ENCODE measurements at places on chromosomes 1 and 21.

GRCh38 chr1:30840904-30841598, 67.5 kb downstream of the SDC3 start:
- no peak for DNase-seq

DNA sequence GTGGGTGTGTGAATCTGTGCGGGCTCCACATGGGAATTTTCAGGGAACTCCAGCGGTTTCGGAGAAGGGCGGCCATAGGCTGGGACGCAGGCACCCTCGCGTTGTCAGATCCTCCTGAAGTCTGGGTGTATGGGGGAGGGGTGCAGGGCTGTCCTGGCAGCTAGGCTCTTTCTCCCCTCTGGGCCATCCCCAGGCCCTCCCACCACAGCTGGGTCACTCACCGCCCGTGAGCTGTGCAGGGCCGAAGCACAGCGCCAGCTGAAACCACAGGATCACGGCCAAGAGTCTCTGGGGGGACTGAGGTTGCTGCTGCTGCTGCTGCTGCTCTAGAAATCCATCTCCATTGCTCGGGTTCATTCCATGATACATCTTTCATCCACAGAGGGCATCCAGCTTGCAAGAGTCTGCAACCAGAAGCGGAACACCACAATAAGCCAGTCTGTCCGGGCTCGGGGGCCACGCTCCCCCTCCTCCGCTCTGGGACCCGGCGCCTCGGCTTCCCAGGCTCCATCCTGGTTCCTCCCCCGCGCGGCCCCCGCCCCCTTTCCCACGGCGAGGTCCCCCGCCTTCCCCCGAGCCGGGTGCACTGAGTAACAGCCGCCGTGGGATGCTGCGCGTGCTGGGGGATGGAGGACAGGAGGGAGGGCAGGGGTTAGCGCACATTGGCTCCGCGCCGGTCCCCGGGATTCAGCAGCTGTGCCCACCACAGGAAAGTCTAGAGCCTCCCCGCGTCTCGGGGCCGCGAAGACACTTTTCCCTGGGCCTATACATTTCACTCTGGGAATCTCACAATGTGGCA, 720 bp downstream of the SUSD4 start:
- DNase-seq = peak; percentile 33

- DNase-seq = no peak
These were observed 2.4 kb upstream of the SH3D21 start for GRCh38 chr1:36303650-36304360.

GRCh38 chr21:44596068-44596725, 3.9 kb upstream of the KRTAP10-6 start:
- no peak for DNase-seq

- no peak for DNase-seq
These were observed 68.5 kb downstream of the ATP2B4 start for GRCh38 chr1:203695116-203695515.

GRCh38 chr1:150579945-150580642, 684 bp upstream of the MCL1 start:
- no peak for DNase-seq

GRCh38 chr1:76021846-76022245, 52.7 kb upstream of the ST6GALNAC3 start:
- no peak for DNase-seq

GRCh38 chr1:185532856-185533255, 201.3 kb upstream of the HMCN1 start:
- no peak for DNase-seq

DNA sequence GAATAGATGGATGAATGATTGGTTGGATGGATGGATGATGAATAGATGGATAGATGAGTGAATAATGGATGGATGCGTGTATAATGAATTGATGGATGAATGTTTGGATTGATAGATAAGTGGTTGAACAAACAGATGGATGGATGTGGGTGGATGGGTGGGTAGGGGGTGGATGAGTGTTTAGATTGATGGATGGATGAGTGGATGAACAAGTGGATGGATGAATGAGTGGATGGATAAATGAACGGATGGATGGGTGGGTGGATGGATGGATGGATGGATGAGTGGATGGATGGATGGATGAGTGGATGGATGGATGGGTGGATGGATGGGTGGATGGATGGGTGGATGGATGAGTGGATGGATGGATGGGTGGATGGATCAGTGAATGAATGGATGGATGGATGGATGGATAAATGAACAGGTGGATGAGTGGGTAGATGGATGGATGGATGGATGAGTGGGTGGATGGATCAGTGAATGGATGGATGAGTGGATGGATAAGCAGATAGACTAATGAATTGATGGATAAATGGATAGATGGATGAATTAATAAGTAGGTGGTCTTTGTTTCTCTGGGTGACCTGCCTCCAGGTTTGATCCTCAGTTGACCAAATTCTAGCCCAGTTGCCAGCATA, 64.3 kb downstream of the SPSB1 start:
- no peak for DNase-seq

DNA sequence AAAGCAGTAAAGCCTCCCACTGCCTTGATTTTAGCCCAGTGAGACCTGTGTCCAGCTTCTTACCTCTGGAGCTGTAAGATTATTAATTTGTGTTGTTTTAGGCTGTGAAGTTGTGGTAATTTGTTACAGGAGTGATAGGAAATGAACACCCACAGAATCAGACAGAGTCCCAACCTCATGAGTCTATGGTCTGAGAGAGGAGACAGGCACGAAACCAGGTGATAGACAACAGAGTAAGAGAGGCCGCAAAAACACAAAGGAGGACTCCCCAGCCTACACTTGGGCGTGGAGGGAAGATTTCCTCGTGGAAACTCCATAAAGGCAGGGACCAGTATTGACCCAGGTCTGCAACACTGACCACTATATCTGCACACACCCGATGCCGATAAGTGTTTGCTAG, 234.6 kb upstream of the JUN start:
- DNase-seq = no peak

- no peak for DNase-seq
These were observed 634.8 kb downstream of the KCNT2 start for GRCh38 chr1:195973311-195973904.

DNA sequence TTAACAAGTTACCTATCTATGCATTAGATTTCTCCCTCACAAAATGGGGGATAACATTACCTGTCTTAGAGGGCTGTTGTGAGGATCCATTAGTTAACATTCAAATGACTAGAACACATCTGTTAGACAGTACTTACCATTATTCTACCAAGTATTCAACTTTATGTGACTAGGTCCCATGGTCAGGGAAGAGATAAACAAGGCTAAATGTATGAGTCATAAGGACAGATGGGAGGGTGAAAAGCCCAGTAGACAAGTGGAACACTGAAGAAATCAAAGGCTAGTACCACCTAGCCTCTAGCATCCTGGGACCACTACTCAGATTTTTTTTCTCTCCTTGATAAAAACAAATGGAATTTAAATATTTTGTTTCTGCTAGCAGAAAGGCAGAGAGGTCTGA, 9.0 kb upstream of the VHLL start:
- no peak for DNase-seq

DNA sequence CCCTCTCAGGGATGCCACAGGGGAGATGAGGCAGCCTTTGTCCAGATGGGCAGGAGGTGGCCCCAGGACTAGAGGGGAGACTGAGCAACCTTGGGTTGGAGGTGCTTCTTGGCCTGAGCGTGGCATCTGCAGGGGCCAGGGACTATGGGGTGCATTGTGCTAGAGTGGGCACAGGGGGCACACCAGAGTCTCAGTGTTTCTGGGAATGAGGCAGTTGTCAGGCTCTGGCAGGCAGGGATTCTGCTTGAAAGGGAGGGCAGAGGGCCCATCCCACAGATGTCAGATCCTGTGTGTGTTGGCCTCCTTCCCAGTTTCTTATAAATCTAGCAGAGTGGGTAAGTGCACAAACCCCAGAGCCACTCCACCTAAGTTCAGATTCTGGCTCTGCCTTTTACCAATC, 13.7 kb downstream of the LGR6 start:
- no peak for DNase-seq

DNA sequence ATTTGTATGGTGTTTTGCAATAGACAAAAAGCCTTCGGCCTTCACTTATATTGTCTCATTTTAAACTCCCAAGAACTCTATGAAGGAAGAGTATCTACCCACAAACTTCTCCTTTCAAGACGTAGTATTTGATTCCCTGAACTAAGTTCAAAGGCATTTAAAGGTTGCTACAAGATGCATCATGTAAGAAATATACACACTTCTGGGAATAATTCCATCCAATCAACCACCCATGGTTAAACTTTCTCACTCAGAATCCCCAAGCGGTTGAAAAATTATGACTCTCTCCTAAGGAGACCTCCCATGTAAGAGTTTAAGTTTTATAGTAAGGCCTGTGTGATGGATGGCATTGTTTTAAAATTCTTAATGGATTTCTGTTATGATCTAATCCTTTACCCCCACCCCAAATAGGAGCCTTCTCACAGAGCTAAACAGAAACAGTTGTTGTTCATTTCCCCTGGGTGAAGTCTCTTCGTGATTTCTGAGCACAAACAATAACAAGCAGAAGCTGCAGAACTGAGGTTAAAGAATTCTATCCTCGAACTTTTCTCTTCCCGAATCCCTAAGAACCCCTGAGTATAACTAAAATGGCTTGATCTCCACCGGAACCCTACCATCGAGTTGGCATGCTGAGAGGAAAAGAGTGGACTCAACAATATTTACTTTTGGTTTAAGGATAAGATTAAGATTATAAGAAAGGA, 185.0 kb downstream of the TGFBR3 start:
- DNase-seq = no peak

DNA sequence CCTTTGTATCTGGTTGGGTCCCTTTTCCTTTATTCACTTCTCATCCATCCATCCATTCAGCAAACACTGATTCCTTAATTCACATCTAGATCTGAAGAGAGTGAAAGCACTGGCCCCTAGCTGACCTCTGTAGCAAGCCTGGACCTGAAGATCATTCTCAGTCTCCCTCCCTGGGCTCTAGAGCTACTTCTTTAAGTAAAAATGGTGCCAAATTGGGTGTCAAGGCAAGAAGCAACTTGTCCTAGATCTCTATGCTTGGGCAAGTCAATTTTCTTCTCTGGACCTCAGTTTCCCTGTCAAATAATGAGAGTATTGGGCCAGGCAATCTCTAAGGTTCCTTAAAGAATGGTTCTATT, 36.1 kb downstream of the PLXNA2 start:
- DNase-seq = no peak

DNA sequence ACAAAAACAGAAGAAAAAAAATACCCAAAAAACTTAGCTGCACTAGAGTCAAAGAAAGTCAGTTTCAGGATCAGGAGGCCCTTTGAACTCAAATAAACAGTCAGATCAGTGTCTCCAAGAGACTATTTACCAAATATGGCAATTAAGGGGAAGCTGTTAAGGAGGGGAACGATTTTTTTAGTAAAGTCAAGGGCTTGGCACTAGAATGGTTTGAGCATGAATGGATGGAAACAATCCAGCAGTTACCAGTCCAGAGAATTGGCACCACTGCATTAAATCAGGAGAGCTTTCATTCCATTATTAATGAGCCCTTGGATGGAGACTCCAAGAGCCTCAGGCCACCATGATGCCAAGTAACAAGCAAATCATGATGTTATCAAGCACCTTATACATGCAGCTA, 7.2 kb downstream of the TRAPPC3 start:
- DNase-seq = no peak

DNA sequence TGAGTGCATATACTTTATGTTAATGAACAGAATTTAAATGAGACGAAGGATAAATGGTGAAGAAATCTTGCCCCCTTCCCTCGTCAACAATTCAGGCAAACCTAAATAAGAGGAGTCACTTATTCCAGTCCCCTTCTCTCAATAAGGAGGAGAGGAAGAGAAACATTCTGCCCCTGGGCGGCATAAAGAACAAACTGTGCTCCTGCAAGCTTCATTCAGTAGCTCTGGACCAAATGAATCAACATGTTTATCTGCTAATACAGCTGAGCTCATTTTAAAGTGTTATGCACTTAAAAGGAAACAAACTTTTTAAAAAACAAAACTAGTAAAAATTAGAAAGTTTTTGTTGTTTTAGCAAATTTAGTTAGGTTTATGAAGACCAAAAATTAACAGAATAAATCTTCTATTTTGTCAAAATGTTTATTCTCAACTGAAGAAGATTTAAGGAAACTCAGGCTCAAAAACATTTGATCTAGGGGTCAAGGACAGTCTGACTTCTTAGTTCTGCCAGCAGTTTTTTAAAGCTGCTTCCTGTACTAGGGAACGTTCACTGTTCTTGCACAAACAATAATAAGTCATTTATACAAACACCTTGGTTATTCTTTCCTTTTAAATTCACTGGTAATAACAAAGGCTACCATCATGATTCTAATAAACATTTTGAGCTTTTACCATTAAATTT, 58.3 kb downstream of the AKT3 start:
- DNase-seq = no peak

DNA sequence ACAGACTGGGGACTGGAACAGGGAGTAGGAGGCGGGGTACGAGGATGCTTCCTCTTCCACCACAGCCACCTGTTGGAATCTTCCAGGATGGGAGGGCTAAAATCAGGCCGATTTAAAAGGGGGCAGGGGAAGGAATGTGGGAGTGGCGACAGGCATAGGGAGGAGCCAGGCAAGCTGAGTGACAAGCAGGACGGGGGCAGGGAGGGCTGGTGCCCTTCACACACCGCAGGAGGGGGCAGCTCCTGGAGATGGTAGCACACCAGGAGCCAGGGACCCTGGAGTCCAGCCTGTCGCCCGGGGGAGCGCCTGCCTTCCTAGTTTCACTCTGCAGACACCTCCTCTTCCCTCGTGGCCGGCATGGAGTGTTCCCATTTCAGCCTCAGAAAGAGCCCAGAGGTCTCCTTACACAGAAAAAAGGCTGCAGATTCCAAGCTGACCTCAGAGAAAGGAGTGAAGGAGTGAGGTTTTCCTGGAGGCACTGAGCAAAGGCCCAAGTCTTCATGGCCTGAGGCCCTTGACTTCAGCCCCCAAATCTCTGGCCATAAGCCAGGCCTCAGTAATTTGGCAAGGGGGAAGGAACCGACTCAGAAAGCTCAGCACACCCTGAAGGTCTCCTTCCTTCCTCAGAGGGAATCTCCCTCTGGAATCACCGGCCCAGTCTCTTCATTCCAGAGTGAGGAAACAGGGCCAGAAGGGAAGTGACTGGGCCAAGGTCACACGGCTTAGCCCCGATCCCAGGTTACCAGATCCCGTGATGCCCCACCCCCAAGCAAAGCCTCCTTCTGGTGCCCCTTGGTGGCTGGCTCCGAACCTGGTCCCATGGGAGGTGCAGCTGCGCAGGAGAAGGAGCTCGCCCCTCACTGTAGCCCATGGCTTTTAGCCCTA, 8.1 kb downstream of the BLACAT1 start:
- no peak for DNase-seq

DNA sequence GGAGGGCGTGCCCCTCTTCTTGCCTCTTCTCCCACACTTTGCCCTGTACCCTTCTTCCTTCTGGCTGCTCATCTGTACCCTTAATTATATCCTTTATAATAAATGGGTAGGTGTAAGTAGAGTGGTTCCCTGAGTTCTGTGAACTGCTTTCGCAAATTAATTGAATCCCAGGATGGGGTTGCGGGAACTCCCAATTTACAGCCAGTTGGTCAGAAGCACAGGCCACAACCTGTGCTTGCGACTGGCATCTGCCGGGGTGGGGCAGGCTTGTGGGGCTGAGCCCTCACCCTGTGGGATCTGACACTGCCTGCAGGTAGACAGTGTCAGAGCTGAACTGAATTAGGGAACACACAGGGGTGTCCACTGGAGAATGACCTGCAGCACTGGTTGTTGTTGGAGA, 244.9 kb downstream of the KCNJ6 start:
- DNase-seq = no peak
